ENCODE measurements at places on chromosomes 12 and 14.

DNA sequence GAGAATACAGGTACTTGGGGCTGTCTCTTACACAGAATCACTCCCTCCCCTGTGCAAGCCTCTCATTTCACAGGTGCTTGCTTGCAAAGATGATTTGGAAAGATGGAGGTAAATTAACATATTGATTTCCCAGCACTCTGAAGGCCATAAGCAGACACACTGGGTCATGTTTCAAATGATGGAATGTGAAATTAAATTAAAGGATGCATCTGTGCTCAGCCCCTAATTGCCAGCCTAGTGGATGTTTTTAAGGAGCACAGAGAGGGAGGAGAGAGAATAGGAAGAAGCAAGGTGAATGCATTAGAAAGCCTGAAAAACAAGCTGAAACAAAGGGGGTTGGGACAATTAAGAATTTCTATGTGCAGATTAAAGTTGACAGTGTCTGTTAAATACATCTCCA, 96.1 kb upstream of the GRIP1 start:
- no peak for DNase-seq

DNA sequence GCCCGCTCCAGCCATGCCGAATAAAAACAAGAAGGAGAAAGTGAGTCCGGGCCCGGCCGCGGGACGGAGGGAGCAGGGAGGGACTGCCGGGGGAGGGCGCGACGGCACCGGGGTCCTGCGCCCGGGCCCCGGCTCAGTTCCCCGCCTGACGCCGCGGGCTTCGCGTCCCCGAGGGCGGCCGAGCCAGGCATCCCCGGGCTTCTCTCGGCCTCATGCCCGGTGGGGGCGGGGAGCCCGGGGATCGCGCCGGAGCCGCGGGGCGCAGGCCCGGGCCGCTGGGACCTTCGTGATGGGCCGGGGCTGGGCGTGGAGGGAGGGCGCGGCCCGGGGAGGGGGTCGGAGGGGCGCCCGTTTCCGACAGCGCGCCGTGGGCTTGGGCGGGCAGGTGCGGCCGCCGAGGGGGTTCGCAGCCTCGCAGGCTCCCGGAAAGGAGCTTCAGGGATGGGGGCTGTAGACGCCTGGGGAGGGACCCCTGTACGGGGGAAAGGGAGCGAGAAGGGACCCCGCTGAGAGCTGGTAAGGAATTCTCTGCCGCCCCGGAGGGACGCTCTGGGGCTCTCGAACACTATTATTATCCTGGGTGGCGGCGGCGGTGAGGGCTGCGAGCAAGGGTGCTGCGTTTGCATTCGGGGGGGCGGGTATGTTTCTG, 496 bp downstream of the PPP2R5C start:
- peak; percentile 47 for DNase-seq

- no peak for DNase-seq
Observed at GRCh38 chr14:92430686-92431085, 82.9 kb upstream of the RIN3 start.

- DNase-seq, result no peak
Observed at GRCh38 chr14:51453869-51454268, 197.8 kb upstream of the FRMD6 start.

DNA sequence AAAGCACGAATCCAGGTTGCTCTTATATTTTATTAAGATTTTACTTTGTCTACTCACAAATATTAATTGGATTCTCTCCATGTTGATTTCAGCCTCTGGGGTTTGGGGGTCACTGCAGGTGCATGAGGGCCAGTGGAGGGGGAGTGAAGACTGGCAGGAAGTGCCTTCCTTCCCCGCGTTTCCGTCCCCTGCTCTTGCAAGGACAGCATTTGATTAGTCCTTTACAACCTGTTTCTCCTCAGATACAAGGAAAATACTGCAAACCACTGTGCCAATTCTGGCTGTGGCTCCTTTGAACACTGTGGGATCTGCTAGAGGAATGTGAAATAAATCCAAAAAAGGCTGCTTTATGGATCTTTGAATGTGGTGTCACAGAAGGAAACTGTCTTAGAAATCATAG, 291.8 kb downstream of the ETNK1 start:
- no peak for DNase-seq

GRCh38 chr12:14216405-14217294, 148.8 kb upstream of the ATF7IP start:
- no peak for DNase-seq

GRCh38 chr14:71403656-71404055, 496.4 kb downstream of the PCNX1 start:
- DNase-seq, result no peak

DNA sequence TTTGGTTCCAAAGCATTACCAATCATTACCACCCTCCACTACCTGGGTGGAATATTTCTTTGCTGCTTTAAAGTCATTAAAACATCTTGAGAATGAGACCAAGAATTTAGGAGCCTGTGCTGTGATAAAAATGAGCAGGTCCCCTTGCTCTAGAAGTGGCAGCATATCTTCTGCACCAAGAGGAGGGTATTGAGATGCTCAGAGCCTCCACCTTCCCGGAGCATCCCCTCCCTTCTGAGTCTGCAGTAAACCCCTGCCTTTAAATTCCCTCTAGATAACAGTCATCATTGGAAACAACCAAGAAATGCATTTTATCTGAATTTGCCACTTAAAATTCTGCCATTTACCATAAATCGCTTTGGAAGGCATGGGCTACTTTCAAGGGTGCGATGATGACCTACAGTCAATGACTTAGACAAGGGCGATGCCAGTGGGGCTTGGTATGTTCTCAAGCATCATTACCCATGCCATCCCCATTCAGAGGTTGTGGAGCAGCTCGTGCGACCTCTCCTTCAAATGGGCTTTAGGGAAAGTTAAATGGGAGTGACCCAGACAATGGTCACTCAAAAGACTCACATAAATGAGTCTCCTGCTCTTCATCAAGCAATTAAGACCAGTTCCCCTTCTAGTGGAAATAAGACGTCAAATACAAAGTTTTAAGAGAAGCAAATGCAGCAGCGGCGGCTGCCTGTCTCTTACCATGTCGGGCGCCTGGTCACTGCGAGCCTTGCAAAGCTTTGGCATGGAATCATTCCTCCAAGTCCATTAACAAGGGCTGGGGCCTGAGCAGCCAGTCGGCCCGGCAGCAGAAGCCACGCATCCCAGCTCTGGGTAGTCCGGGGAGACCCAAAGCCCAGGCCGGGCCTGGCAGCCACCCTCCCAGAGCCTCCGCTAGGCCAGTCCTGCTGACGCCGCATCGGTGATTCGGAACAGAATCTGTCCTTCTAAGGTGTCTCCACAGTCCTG, 334.5 kb downstream of the TMEM121 start:
- no peak for DNase-seq

DNA sequence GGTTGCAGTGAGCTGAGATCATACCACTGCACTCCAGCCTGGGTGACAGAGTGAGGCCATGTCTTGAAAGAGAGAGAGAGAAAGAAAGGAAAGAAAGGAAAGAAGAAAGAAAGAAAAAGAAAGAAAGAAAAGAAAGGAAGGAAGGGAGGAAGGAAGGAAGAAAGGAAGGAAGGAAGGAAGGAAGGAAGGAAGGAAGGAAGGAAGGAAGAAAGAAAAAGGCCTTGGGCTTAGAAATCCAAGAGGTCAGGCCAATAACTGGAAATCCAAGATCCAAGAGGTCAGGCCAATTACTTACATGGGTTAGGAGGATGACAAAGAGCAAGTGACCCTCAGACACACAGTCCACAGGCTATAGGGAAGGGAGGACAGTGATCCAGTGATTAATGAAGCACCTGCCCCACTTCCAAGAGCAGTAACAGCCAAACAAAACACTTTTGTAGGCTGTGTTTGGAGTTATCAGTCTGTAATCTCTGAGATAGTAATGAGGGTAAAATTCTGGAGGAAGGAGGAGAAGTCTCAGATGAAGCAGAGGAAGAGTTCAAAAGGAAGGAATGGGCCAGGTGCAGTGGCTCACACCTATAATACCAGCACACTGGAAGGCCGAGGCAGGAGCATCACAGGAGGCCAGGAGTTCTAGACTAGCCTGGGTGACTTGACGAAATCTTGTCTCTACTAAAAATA, 32.2 kb upstream of the SPTLC2 start:
- DNase-seq, result no peak

DNA sequence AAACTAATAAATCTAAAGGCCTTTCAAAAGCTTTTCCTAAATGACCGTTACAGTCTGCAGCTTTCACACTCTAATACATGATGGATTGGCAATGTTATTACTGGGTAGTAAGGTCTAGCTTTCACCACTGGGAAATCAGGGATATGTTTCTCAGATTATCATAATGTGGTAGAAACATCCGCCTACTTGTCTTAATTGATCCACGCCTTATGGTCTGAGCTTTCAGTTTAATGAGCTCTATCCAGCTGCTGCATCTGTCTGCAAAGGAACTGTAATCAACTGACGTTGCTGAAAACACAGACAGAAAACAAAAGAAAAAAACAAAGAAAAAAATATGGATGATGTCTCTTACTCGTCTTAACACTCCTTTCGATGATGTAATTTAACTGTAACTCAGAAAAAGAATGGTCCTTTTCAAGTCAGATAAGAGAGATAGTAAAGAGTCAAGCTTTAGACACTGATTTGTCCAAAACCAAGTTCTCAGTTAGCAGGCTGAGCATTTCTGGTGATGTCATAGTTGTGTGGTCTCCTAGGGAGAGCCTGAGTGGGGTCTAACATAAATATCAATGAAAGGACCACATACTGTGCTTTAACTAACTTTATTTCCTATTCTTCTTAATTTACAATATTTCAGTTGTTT, 85.9 kb downstream of the C2CD5 start:
- no peak for DNase-seq

DNA sequence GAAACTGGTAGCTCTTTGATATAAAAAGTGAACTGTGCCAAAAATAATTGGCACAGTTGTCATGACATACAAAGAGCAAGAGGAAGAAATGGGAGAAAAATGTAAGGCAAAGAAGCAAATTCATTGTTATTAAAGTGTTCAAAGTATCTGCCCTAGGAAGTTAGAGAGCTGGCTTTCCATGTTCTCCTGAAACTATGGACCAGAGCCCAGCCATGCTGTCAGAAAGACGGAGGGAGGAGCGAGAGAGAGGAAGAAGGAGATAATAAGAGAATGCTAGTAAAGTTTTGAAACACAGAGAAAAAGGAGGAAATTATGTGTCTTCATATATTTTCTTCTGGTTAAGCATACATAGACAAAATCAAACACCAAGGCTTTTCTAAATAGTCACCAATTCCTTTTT, 78.1 kb upstream of the PELI2 start:
- DNase-seq, result no peak
